ENCODE measurements at places on chromosomes 3 and 15. TPM values are rescaled to one million over a fixed set of nuclear protein-coding genes. Genes with fewer than 3 reads are reported as not detected.

The BTLA gene
- total RNA-seq: 35.7 TPM

The SOX2 gene
- total RNA-seq: not detected

The RCCD1 gene
- total RNA-seq: 31.0 TPM

The PPP2R3A gene
- total RNA-seq: 0.09 TPM

The TP63 gene
- 5.6 TPM for total RNA-seq

The TMCO5A gene
- not detected for total RNA-seq

All from activated T-helper 2 cell treated with anti-CD3 and anti-CD28 coated beads, Interferon-gamma antibody, Interleukin-2, Interleukin-4, amounts not matched to agents 10 μg/mL and 5 μg/mL and 100 μg/mL, durations not matched to agents 14 hours and 24 hours and 36 hours (primary cell).